Naive thymus-derived CD8-positive, alpha-beta T cell (primary cell): ENCODE measurements at places on chromosomes 6 and 20.

DNA sequence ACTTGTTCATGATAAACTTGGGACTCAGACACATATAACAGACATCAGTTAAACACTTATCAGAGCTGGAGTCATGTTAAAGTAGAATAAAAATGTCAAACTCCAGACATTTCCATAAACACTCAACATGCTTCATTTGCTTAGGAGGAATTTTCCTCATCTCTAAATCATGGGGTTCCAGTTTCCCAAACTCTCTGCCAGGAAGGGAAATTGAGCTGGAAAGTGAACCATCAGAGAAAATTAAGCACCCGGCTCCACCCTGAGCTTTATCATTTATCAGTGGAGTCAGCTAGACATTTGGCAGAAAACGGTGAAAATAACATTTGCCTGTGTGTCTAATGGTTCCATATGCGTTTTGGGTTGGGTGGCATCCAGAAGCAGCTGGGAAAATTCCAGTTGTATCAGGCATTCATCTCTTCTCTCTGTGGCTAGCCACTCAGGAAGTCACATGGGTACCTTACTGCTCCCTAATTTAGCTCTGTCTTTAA lies 25.3 kb upstream of the ZNFX1 start:
- no peak for DNase-seq

DNA sequence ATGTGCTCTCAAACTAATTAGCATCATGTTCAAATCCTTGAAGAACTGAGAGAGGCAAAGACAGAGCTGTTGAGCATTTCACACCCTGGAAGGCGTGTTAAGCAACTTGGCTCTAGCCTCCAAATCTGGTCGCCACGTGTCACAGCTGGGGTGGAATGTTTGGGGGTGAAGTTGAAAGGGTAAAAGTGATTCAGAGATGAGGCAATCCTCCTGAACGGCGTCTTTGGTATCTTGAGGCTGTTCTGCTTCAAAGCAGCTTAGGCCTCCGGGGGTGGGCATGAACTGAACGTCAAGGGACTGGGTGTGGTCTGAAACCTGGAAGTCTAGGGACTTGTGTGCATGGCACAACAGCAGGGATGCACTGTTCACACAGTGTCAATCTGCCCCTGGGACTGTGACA lies 62.3 kb downstream of the TRAM2 start:
- DNase-seq, result no peak

DNA sequence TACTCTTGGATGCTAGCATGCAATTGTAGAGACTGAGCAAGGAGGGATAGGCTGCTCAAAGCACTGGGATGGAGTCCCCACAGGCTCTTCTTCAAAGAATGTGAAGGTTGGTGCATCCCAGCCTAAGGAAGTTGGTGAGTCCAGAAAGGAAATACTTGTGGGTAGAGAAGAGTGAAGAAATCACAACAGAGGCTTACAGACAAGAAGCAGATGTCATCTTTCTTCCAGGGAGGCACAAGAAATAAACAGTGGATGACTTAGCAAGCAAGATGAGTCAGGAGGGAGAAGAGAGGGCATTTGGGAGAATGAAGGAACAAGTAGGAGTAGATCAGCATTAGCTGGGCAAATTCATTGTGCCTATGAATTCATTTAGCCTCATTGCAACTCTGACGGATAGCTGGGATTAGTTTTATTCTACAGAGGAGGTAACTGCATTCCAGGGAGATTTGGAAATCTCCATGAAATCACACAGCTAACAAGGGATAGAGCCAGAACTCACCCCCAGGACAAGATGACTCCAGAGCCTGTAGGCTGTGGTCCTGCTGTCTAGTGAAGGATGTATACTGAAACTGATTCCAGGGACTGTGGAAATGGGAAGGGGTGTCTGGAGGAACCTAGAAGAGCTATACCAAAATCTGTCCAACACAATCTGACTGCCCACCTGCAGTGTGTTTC lies 125.8 kb upstream of the SPTLC3 start:
- DNase-seq, result no peak

DNA sequence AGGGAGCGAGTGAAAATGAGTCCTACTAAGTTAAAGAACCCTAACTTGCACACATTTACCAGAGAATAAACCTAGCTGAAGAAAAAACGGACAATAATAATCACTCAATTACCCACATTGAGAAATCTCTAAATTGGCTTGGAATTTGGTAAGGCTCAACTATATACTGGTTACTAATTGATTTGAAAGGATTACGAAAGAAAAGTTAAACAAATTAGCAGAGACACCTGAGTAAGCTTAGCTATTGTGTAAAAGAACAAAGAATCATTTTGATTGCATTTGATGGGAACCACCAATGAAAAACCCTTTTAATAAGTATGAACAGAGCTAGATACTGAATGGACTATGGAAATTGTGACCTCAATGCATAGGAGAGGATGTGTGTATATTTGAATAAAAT lies 118.6 kb upstream of the ADGRF1 start:
- DNase-seq, result no peak

DNA sequence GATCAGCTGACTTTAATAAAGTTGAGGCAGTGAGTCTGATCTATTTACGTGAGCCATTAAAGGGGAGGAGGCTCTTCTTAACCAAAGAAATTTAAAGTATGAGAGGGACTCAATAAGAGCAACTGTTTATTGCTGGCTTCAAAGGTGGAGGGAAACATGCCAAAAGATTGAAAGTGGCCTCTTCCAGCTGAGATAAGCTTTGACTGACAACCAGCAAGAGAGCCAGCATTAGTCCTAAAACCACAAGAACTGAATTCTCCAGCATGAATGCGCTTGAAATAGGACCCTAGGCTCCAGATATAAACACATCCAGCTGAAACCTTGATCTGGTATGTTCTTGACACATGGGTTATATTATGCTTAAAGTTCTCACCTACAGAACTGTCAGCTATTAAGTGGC lies 123.1 kb upstream of the GJE1 start:
- DNase-seq, result no peak

- DNase-seq, result no peak
Measured at GRCh38 chr20:63749597-63750508, 10.3 kb downstream of the SLC2A4RG start.

- DNase-seq, result peak; percentile 11
Measured at GRCh38 chr6:25138233-25138933, 140.8 kb upstream of the CARMIL1 start.

DNA sequence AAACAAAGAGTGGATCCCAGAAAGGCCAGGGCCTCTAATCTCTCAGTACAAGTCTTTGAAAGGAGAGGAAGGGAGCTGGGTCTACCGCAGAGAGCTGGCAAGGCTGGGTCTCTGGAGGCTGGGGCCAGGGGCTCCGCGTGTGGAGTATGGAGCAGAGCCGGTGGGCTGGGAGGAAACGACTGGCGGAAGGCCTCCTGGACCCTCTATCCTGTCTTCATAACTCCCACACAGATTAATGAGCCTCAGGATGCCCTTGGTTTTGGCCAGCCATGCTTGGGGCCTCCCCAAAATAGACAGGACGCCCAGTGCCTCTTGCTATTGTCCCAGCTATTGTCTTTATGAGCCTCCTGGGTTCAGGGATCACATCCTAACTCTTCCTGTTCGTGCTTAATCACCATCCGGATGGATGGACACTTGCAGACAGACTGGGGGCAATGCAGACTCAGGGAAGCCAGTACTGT lies 306.4 kb downstream of the DHX35 start:
- no peak for DNase-seq

DNA sequence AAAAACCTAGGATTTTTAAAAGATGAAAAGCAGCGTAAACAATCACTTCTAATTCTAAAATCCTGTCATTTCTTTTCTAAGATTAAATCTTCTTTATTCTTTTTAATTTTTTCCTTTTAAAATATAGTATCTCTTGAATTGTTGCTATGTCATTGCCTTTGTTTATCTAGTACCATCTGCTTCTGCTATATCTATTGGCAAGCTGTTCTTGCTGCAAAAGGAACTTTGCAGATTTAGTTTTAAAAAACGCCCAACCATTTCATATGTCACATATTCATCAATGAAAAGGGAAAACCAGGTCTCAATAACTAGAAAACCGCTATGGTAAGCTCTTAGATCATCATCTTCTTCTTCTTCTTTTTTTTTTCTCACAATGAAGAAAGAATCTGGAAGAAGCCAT lies 11.5 kb upstream of the EEF1A1 start:
- DNase-seq, result no peak

GRCh38 chr20:19783966-19784401 lies 25.9 kb downstream of the RIN2 start:
- no peak for DNase-seq

DNA sequence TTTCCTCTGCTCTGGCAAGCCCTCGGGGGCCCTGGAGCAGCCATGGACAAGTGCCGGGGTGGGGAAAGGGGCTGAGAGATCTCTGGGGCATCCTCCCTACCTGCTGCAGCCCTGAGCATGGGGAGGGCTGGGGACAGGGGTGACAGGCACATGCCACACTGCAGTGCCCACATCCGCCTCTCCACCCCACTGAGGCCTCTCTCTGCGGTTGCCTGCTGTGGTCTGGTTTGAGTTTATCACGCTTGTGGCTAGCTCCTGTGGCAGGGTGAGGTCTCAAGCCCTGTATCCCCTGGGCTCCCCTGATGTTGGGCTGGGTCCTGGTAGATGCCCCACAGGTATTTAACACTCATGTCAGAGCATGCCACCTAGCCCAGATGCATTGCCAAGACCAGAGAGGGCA lies 52.9 kb upstream of the MLN start:
- DNase-seq, result peak; percentile 83

DNA sequence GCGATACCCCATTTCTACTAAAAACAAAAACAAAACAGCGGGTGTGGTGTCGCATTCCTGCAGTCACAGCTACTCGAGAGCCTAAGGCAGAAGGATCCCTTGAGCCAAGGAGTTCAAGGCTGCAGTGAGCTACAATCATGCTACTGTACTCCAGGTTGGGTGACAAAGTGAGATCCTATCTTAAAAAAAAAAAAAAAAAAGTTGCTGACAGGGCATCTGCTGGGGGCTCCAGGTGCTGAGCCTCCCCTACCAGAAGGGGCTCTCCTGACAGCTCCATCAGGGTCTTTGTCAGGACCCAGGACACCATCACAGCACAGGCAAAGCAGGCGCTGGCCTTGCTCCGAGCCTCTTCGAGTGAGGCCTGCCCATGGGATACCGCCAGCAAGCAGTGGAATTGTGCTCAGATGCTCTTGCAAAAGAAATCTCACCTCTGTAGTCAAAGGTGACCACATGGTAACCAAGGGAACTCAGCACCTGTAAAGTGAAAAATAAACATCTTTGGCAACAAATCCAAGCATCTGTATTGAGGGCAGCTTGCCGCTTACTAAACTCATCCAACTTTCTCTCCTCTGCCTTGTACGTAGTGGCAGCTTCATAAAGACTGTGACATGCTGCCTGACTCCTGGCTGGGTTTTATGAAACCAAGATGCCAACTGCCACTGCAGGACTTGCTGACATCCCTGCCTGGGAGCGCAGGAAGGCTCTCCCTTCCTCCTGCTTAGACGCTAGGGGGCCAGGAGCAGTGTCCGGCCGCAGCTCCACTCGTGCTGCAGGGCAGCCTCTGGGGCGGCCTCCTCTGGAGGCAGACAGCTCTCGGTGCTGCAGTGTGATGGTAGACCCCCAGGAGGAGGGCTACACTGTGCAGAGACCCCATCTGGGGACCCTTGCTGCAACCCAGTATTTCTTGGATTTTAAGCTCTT lies 66.9 kb downstream of the PYGB start:
- DNase-seq, result no peak

DNA sequence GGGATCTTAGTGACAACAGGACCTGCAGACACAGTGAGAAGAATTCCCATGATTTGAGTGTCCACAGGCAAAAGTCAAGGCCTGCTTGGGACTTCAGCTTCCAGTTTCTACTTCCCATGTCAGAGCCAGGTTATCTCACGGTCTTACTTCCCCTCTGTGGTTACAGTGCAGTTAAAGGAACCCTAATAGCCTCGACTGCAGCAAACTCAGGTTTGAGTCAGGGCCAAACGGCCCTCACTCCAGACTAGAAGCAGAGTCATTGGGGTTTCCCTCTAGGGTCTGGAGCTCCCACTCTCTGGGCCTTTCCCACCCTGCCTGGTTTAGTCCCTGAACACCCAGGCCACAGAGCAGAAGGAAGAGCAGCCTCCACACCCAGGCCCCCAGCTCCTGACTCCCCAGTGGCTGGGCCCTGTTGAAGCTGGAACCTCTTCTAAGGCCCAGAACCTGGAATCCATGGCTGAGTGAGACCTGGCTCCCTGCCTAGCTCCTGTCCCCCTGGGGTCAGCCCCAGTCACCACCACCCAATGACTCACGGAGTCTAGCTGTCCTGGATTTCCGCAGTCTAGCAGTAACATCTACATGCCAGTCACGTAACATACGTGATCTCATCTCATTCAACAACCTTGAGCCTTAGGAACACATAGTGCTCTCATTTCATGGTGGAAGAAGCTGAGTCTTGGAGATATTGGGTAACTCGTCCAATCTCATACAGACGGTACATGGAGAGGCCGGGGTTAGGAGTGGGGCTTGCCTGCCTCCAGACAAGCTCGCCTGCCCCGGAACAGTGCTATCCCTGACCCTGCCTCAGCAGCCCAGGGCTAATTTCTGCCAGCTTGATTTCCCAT lies 9.2 kb upstream of the GHRH start:
- no peak for DNase-seq

- DNase-seq, result no peak
Measured at GRCh38 chr20:2890742-2891141, 17.5 kb downstream of the PTPRA start.

DNA sequence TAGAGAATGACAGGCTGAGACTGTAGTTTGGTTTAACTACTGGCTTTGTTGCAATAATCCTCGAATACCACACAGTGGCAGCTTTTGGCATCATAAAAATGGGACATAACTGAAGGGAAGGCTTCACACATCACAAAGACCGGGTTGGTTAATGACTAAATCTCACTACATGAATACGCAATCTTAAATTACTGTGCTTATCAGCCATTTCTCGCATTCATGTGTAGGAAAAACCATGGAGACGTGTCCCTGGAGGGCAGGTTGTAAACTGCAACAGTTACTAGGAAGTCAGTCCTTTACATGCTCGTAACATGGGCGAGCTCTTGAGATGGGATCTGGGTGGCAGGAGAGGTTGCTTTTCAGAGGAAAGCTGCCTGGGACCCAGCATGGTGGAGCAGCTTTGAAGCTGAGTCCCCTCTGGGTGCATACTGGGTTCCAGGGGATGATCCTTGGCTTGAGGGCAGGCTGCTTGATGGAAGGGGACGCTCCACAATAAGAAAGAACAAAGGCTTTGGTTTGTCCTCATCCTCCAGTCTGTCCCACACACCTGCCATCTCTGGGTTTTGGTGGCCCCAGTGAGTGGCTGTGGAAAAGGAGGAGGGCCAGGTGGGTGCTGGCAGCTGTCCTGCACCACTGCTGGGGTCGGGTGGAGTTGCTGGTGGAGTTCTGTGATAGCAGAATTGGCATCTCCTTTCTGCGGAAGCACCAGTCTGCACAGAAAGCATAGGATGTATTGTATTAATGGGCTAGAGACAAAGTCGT lies 2.1 kb downstream of the RPS21 start:
- no peak for DNase-seq

- no peak for DNase-seq
Measured at GRCh38 chr6:90197854-90198496, 98.7 kb downstream of the BACH2 start.
